ENCODE measurements at places on chromosomes 3 and 15. TPM values are rescaled to one million over a fixed set of nuclear protein-coding genes. Genes with fewer than 3 reads are reported as not detected.

GRCh38 chr3:12073106-12073505 lies 68.9 kb downstream of the SYN2 start:
- no peak overlapping the region for H3K27ac ChIP-seq
- H3K4me1 ChIP-seq = no peaks in the 10 kb centered on the region
- no peaks in the 10 kb centered on the region for H3K36me3 ChIP-seq

GRCh38 chr3:98982351-98982750 lies 80.9 kb upstream of the DCBLD2 start:
- no peaks in the 10 kb centered on the region for H3K36me3 ChIP-seq
- DNase-seq = no peak
- H3K27ac ChIP-seq = no peak overlapping the region
- H3K4me1 ChIP-seq = no peaks in the 10 kb centered on the region

DNA sequence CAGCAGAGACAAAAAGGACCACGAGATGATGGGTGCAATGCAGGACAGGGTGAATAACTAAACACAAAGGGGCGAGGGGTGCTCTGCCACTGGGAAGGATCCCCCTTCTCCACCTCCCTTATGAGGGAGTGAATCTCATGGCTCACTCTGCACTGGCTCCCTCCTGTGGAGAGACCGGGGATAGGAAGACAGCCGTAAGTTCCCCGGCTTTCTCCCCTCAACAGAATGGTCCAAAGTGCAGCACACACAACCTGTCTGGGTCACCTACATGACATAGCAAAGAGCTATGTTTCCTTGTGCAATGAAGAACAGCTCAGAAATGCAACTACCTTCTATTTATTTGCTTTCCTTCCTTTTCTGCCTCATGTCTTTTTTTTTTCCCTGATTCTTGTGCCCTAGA lies 7.8 kb upstream of the ACSBG1 start:
- H3K27me3 ChIP-seq = no peaks in the 10 kb centered on the region
- peaks cover 10% of the 10 kb centered on the region for H3K4me1 ChIP-seq
- H3K36me3 ChIP-seq = no peaks in the 10 kb centered on the region
- no peak overlapping the region for H3K27ac ChIP-seq
- no peak overlapping the region for H3K4me3 ChIP-seq
- DNase-seq = no peak

GRCh38 chr3:16171825-16172224 lies 2.7 kb upstream of the GALNT15 start:
- H3K36me3 ChIP-seq = no peaks in the 10 kb centered on the region
- H3K4me1 ChIP-seq = peaks cover 22% of the 10 kb centered on the region
- H3K4me3 ChIP-seq = no peak overlapping the region
- H3K27me3 ChIP-seq = no peaks in the 10 kb centered on the region
- DNase-seq = no peak
- H3K27ac ChIP-seq = no peak overlapping the region

GRCh38 chr15:91237445-91237844 lies 137.4 kb downstream of the SV2B start:
- no peak overlapping the region for H3K27ac ChIP-seq
- H3K4me1 ChIP-seq = no peaks in the 10 kb centered on the region
- no peak for DNase-seq
- no peaks in the 10 kb centered on the region for H3K36me3 ChIP-seq
- H3K4me3 ChIP-seq = no peak overlapping the region

DNA sequence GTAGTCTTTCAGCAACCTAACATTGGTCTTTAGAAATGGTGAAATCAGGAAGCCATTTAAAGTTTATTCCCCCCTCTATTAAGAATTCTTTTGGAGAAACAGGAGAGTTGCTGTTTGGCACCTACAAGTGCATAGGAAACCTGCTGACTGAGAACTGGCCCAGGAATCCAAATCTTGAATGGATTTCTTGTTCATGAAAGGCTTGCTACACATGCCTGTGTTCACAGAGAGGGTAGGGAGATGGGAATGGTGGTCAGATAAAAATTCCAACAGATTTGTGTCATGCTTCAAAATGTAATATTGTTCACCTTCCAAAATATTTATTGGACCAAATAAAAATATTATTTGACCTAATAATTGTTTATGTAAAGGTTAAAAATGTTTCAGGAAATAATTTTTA lies 24.2 kb upstream of the ZPLD1 start:
- DNase-seq = no peak
- H3K4me3 ChIP-seq = no peak overlapping the region
- H3K27me3 ChIP-seq = no peaks in the 10 kb centered on the region
- H3K36me3 ChIP-seq = no peaks in the 10 kb centered on the region
- no peaks in the 10 kb centered on the region for H3K4me1 ChIP-seq
- H3K27ac ChIP-seq = no peak overlapping the region

The MRAS gene
- 288 TPM for total RNA-seq

The TCAIM gene
- total RNA-seq = 37.6 TPM
